Ovary (tissue), 10 donors: ENCODE measurements at places on chromosomes 5 and 9. TPM values are rescaled to one million over a fixed set of nuclear protein-coding genes. Genes with fewer than 3 reads are reported as not detected.

DNA sequence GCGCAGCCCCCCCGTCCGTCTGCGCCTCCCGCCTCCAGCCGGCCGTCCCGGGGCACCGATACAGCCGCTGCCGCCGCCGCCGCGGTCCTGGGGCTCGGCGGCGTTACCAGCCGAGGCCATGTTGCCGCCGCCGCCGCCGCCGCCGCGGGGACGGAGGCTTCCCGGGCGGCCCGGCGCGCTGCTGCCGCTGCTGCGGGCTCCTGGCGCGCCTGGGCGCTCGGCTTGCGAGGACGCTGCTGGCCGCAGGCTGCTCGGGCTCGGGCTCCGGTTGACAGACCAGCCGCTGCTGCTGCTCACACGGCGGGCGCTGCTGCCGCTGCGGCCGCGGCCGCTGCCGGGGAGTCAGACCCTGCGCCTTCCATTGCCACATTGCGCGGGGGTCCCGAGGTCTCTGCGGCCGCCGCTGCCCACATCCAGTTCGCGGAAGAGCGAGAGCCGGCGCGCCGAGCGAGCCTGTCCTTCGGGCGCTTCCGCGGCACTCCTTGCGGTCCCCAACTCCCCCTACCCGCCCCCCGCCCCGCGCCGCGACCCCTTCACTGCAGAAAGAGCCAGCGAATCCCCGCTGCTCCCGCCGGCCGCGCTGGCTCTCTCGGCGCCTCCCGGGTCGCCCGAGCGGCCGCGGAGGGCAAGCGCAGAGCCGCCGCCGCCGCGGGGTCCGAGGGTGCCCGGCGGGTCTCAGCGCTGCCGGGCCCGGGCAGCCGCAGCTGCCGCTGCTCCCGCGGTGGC is 8.4 kb downstream of the PTCH1 start:
- DNase-seq: no peak

DNA sequence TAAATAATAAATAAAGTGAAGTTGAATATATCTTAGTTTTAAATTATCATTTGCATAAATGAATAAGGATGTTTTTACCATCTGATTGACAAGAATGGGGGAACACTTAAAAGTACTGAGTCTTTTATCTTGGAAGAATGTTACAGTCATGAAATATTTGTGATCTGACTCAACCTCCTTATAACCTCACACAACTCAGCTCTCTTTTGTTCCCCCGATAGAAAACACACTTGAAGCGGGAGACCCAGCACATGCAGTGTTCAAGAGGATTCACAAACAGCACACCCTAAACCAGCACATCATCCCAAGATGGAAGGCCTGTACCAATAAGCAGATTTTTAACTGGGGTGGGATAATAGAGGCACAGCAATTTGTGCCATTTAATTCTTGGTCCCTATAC is 15.5 kb downstream of the BAAT start:
- no peak for DNase-seq

- DNase-seq: no peak
Observed at GRCh38 chr5:3002230-3002629, 250.8 kb upstream of the IRX2 start.

- no peak for DNase-seq
Observed at GRCh38 chr5:115064380-115064779, 105.3 kb downstream of the TRIM36 start.

DNA sequence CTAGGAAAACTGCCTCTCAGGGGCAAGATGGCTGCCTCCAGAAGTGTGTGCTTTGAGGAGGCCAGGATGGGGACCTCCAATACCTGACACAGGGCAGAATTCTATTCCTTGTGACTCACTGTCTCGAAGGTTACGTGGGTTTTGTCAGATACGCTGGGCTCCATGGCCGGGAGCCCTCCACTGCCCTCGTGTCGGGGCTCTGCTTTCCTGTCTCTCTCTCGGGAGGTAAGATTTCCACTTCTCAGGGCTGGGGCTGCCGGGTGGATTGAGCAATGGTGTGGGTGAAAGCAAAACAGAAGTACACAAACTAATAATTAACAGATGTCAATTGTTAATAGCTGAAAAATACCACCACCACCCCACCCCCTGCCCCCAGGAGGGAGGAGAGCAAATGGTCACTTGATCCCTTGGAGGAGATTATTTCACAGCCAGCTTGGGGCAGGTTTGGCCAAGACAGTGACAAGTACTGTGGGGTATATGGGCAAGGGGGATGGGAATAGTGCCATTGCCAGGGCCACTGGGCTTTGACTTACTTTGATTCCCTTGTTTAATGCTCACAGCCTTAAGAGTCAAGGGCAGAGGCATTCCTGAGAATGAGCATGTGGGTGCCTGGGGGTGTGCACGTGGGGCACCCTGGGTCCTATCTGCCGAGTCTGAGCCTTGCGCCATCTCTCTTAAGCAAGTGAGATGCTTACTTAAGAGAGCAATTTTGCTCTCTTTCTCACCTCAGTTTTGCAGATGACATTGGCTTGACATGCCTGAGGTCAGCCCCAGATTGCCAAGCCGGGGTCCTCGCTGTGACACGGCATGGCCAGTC is 28.8 kb upstream of the DAB2IP start:
- no peak for DNase-seq

DNA sequence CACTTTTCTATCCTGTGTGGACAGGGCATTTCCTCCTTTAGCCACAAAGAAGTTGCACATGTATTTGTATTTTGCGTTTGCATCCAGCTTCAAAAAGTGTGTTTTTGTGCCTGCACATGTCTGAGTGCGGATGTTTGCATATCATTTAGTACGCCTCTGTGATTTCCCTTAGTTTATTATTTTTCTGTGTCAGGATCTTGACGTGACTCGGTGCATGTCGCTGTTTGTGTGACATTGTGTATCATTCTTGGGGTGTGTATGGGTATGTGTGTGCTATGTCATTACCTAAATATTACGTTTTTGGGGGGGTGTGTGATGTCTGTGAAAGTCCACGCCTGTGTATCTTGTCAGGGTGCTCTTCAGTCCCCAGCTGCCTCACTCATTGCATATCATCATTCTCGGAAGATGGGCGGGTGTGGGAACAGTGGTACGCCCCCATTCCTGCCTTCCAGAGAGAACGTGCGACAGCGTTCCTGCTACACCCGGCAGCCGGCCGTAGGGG is 416 bp upstream of the PAIP2 start:
- DNase-seq: no peak

DNA sequence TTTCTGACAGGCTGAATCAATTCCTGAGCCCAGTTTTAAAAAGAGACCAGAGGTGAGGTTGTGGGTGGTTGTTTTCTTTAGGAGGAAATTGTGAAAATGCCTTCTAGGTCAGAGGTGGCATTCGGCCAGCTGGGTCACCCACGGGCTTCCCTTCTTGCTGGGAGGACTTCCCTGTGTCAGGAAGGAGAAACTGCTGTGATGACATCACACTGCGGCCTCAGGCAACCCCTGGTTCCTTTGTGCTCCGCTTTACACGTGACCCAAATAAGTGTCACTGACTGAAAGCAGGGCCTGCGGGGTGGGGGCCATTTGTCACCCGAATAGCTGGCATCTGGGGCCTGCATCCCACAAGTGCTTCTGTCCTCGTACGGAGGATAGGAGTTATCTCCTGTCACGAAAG is 39.7 kb downstream of the FABP6 start:
- peak; percentile 88 for DNase-seq

DNA sequence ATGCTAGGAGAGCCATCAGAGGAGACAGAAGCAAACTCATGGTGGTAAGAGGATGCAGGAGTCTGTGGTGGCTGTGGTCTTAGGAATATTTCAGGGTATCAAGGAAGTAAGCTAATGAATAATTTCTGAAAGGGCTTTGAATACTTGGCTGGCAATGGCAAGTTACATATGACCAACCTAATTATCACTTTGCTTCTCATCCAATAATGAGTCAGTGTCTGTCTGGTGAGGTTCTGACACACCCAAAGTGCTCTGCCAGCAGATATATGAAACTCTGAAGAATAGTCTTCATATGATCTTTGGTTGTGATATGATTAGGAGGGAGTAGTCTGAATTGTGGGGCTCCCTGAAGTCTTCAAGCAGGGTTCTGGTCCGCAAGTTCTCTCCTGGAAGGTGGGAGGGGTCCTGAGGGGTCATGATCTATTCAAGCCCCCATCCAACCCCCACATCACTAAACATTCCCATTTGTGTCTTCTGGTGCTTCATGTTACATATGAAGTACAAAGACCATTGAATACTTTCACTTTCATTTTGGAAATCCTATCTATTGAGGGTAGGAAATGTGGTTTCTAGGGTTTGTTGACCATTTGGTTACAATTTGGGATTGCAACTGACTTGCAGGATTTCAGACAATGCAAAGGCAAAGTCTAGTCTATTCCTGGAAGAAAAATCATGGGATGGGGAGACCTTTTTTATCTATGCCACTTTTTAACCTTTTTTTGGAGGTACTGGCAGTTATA is 199.9 kb upstream of the CDKN2B start:
- DNase-seq: no peak

- peak; percentile 44 for DNase-seq
Observed at GRCh38 chr5:84384604-84385575, at the start of gene EDIL3. TSS of gene EDIL3 (minus strand) at chr5:84384880. CDS start at chr5:84384374, 506 bp downstream.

- DNase-seq: no peak
Observed at GRCh38 chr9:134968011-134968822, 50.5 kb upstream of the FCN1 start.

DNA sequence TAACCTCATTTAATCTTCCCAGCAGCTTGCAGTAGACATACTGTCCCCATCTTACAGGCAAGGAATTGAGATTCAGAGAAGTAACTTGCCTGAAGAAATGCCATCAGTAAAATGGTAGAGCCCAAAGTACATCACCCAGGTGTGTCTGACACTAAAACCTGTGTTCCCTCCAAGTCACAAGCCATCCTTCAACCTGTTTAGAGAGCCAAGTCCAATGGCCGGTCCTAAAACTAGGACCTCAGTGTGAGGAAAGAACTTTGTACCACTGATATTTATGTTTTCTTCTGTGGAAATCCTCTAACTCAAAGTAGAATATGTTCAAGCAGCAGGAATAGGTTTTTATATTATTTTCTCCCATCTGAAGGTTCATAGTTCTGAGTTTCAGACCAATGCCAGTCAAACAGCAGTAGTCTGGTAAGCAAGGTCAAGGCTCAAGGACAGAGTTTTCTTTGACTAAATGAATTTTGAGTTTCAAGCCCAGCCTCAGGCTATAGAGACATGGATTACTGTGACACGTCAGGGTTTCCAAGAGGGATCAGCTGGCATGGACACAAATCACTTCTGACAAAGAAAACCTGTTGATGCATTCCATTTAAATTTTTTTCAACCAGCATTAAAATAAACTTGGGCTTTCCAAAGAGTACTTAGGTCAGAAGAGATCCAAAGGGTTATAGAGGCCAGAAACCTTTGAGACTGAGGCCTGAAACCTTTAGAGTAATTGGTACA is 80.9 kb upstream of the PLPP6 start:
- DNase-seq: no peak

DNA sequence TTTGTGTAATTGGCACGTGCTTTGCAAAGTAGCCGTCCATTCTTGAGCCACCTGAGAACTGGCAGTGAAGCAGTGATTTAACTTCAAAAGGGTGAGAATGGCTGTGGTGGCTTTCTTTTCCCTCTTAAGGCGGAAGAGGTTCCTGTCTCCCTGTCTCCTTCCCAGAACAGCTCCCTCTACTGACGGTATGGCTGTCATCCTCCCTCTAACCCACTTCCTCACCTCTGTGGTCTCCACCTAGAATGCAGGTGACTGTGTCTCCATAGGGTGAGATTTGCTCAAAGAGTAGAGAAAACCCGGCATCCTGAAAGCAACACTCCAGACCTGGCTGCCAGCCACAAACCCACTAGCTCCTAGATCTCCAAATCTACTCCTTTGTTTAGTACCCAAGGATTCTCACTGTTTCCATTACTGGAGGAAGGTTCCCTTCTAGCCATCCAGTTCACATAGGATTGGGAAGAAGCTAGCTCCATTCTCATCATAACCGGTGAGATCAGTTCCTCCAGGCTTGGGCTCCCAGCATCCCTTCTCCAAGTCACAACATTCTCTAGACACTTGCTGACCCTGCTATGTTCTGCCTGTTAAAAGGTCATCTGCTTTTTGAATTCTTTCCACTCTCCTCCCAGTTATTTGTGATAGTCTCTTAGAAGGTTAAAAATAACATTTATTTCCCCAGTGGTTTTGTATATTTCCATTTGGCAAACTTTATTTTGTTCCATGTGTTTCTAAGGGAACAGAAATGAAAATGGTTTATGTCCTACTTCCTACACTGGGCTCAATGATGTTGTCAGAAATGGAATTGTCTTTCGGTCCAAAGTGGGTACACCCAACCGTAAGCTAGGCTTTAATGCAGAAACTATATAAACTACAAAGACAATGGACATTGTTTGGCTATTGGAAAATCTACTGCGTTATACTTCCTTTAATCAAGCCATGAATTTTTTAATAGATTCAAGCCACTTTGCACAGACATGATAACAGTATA is 269.4 kb downstream of the CWC27 start:
- DNase-seq: no peak

GRCh38 chr5:1152156-1152555 is 40.3 kb upstream of the SLC12A7 start:
- DNase-seq: no peak

GRCh38 chr5:179994583-179995323 is 76.8 kb downstream of the RNF130 start:
- no peak for DNase-seq

GRCh38 chr5:24397601-24398000 is 247.2 kb downstream of the CDH10 start:
- no peak for DNase-seq

DNA sequence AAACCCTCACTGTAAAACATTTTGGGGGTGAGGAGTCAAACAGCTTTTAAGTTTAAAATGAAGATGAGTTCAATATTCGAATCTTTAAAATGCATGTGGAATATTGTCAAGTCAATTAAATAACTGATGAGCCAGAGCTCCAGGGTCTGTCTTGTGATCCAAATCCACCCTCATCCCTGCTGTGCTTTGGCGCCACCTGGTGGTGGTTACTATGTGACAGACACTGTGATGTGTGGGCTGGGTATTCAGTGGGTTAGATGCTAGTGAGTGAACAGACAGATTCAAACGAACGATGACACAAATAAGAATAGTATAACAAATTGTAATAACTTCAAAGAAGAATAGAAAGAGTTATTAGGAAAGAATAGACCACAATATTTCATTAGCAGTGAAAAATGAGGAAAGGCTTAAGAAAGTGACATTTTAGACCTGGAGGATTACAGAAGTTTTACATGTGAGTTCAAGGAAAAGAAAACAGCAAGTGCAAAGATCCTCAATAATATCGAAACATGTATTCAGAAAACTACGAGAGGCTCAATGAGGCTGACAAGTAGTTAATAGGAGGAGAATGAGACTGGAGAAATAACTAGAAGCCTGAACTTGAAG is 51.4 kb upstream of the CHSY3 start:
- DNase-seq: peak; percentile 28

DNA sequence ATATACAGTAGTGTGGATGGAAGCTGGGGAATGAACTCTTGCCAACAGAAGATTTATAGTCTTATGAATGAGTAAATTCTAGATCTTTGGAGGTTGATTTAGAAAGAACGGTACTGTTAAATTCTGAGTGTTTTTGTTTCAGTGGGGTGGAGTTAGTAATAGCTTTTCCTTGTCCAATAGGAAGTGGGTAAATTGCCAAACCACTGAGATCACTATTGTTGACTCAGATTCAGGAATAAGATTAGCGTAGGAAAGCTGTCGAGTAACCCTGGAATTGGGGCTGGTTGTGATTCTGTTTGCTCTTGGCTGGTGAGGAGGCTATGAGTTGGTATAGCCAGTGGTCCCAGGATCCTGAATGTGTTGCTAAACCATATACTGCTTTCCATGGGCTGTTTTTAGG is 155.6 kb downstream of the ARHGAP26 start:
- DNase-seq: no peak

GRCh38 chr5:160513485-160513884 is 91.8 kb downstream of the PTTG1 start:
- DNase-seq: no peak

Gene MEIKIN
- total RNA-seq: not detected

Gene ANKRD20A1
- total RNA-seq: 1.7 TPM

Gene RLN2
- total RNA-seq: not detected
